Activated naive CD8-positive, alpha-beta T cell treated with anti-CD3 and anti-CD28 coated beads for 36 hours (primary cell): ENCODE measurements at places on chromosomes 11 and 22. TPM values are rescaled to one million over a fixed set of nuclear protein-coding genes. Genes with fewer than 3 reads are reported as not detected.

DNA sequence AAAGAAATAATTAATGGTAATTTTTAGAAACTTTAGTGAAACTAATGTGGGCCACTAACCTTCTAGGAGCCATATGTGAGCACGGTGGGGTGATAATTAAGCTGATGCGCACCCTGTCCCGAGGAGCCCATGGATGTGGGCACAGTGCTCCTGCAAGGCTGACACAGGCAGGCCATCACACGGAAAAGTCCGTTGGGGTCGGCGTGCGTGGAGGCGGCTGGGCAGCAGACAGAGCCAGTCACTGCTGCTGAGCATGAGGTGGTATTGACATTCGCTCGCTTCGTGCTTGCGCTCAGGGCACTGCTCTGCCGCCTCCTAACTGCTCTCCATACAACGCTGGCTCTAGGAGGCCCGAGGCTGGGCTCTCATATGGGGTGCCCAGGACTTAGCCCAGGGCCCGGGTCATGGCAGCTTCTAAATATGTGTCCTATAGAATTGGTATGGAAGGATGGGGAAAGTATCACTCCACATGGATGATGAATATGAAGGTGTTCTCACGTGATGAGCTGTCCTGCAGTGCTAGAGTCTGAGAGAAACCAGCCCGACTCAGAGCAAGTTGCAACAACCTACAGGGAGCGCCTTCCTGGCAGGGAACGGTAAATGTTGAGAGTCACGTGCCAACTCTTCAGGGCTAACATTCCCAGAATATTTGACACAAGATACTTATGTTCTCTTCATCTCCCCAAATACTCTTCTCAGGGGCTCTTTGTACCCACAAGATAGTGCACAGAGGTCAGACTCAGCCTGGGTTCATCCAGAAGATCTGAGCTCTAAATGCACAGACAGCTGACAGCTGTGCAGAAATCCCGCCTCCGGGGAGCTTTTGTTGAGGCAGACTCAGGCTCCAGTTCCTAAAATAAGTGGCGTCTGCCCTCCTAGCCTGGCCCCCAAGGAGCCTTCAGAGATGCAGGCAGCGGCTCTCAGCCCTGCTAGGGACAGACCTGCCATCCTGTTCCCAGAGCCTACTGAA, 50.6 kb upstream of the ARFGAP3 start:
- peaks cover 3% of the 10 kb centered on the region for H3K36me3 ChIP-seq
- no peak for DNase-seq
- H3K27me3 ChIP-seq = no peaks in the 10 kb centered on the region
- H3K27ac ChIP-seq = no peak overlapping the region
- peaks cover 1% of the 10 kb centered on the region for H3K4me1 ChIP-seq
- H3K4me3 ChIP-seq = no peak overlapping the region

The SMCO4 gene
- total RNA-seq = 6.1 TPM

- no peaks in the 10 kb centered on the region for H3K27me3 ChIP-seq
- H3K4me3 ChIP-seq = no peak overlapping the region
- H3K4me1 ChIP-seq = peaks cover 2% of the 10 kb centered on the region
- no peak overlapping the region for H3K27ac ChIP-seq
- DNase-seq = no peak
- no peaks in the 10 kb centered on the region for H3K36me3 ChIP-seq
Measured at GRCh38 chr22:28015676-28016601, 96.9 kb upstream of the PITPNB start.

- H3K36me3 ChIP-seq = no peaks in the 10 kb centered on the region
- peaks cover 13% of the 10 kb centered on the region for H3K4me1 ChIP-seq
- peaks cover 56% of the 10 kb centered on the region for H3K27me3 ChIP-seq
- H3K4me3 ChIP-seq = no peak overlapping the region
Measured at GRCh38 chr22:18022876-18023275, 1.5 kb downstream of the MICAL3 start.

DNA sequence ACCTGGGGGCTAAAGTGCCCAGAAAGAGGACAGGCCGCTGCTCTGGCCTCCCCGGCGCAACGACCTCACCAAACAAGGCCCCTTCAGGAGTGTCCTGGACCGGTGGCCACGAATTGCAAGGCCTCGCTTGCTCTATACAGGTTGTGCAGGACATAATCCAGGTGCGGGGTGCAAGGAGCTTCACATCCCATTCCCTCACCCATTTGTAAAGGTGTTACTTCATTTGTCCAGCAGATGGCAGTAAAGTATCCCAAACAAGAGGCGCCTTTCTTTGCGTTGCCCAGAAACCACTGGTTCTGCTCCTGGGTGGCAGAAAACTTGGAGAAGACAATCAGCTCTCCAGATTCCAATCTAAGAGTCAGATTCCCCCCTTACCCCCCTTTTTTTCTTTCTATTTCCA, 35.9 kb upstream of the PRDM11 start:
- H3K27me3 ChIP-seq = peaks cover 40% of the 10 kb centered on the region
- H3K27ac ChIP-seq = no peak overlapping the region
- H3K36me3 ChIP-seq = no peaks in the 10 kb centered on the region
- no peak overlapping the region for H3K4me3 ChIP-seq
- no peaks in the 10 kb centered on the region for H3K4me1 ChIP-seq

The UBQLN3 gene
- total RNA-seq = not detected

DNA sequence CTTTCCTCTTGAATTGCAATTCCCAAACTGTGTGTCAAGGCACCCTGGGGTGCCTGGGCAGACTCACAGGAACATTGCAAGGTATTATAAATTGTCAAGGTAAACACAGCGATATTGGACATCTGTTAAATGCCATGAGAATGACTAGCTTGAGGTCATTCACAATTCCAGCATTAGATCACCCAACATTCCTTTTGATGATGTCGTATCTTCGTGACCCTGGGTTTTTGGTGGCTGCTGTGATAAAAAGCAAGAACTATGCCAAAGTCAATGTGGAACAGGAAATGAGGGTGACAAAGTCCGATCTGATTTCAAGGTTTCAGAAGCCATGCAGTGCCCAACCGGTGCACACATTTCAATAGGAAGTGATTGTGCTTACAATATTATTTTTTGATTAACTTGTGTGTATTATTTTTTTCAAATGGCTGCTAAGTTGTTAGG, 458.4 kb downstream of the MIAT start:
- no peaks in the 10 kb centered on the region for H3K36me3 ChIP-seq
- H3K27ac ChIP-seq = no peak overlapping the region
- H3K4me1 ChIP-seq = no peaks in the 10 kb centered on the region

The RTN4R gene
- 3.2 TPM for total RNA-seq

- peaks cover 18% of the 10 kb centered on the region for H3K36me3 ChIP-seq
- peaks cover 9% of the 10 kb centered on the region for H3K4me1 ChIP-seq
Measured at GRCh38 chr22:19066531-19067271, 55.5 kb downstream of the DGCR2 start.

- no peaks in the 10 kb centered on the region for H3K36me3 ChIP-seq
Measured at GRCh38 chr11:20021771-20022362, 138.4 kb downstream of the DBX1 start.

- H3K36me3 ChIP-seq = no peaks in the 10 kb centered on the region
- H3K27ac ChIP-seq = no peak overlapping the region
- peaks cover 35% of the 10 kb centered on the region for H3K27me3 ChIP-seq
- peaks cover 11% of the 10 kb centered on the region for H3K4me1 ChIP-seq
- no peak overlapping the region for H3K4me3 ChIP-seq
Measured at GRCh38 chr22:30824096-30824495, 129.4 kb downstream of the OSBP2 start.

The SUN2 gene
- 72.3 TPM for total RNA-seq

The FAM180B gene
- not detected for total RNA-seq

DNA sequence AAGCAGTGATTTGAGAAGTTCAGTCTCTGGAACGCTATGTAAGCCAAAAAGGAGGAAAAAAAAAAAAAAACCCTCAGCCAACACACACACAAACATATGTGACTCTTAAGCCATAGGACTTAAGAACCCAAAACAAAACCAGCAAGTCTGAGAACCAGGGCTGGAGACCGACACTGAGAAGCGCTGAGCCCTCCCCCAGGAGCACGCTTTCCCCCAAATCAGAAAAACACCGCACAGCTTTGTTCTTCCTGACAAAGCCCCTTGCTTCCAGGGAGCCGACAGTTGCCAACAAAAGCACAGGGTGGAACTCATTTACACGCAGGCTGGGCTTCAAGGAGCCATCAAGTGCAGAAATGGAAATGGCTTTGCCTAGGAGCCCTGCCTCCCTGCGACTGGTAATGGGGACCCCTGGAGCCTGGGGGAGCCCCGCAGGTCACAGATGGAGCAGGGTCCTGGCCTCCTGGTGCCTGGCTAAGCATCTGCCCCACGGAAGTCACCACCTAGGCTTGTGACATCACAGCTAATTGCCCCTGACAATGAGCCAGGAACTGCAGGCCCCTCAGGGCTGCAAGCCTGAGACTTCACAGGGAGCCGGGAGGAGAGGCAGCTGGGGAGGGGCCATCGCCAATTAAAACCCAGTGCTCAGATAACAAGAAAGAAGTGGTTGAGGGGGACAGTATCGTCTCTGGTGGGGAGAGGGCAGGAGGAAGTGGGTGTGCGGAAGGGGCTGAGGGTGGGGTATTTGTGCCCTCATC, 66.9 kb downstream of the NFAM1 start:
- no peak for DNase-seq
- H3K27me3 ChIP-seq = peaks cover 34% of the 10 kb centered on the region
- H3K4me3 ChIP-seq = no peak overlapping the region
